ENCODE measurements at places on chromosomes 5 and 9.

- no peak for DNase-seq
Observed at GRCh38 chr5:80931411-80931810, 28.8 kb upstream of the RASGRF2 start.

DNA sequence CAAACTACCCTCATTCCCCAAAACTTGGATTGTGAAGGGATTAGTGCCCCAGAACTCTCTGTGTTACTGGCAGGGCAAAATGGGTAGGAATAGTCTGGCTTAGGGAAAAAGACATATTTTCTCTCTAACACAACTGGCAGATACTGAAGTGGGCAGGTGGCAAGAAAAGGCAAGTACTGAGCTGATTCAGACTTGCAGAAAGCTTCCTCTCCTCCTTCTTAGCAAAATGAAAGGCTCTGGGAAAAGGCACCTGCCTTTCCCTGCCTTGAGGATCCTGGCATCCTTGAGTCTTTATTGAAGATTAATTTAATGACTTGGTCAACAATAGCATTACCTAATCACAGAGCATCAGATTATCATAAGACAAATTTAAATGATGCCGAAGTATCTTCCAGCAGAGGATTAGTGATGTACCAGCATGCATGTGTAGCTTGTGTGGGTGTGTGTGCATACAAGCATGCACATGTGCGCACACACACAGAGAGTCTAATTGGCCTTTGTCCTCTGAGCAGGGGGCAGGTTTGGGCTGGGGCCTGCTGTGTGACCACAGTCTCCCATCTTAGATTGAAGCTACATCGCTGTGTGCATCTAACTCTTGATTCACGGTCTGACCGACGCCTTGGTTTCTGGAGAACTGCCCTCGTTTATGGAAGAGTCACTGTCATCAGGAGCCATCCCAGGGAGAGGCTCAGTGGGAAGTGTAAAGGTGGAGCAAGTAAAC, 294.8 kb downstream of the AOPEP start:
- DNase-seq = no peak

DNA sequence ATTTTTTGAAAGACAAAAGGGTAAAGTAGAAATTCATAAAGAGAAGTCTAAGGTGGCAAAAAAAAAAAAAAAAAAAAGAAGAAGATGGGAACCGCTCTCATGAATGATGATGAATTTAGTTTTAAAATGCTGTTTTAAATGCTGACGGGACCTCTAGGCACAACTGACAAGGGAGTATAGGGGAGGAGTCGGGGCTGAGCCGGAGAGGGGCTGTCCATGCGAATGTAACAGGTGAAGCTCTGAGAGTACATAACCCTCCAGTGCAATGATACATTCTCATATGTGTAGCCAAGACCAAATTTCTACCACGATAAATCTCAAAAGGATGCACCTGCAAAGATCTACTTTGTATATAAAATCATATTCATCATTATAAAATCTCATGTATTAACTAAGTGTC, 71.7 kb downstream of the GLIS3 start:
- DNase-seq = no peak

- DNase-seq = no peak
Observed at GRCh38 chr5:140222416-140222815, 47.4 kb downstream of the CYSTM1 start.

DNA sequence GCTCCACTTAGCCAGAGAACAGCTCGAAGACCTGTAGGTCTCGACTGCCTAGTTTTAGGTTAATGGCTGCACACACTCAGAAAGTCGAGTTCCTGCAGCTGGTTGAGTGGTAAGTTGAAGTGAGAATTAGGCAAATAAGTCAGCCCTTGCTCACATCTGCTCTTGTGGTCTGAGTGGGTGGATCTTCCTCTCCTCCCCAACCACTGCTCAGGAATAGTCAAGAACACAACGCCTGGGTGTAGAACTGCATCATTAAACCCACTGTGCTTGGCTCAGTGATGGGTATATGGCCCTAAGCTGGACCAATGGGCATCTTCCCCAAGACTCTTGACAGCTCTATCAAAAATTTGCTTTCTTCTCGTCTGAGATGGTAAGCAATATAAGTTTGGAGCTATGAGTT, 20.9 kb upstream of the ADAM19 start:
- DNase-seq = peak; percentile 67

DNA sequence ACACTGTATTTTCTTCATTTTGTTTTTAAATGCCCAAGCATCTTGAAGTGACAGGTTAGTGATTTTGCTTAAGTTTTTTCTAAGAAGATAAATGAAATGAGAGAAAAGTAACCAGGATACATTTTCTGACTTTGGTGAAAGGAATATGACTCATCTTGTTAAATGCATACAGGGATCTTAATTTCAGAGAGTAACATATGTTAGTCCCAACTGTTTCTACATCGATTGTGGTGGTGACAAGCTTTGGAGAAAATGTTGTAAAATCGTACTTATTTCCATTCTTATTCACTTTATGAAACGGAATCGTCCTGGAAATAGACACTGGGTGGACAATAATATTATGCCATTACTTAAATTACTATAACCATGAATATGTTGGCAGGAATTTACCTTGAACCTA, 107.5 kb downstream of the KCNN2 start:
- no peak for DNase-seq

DNA sequence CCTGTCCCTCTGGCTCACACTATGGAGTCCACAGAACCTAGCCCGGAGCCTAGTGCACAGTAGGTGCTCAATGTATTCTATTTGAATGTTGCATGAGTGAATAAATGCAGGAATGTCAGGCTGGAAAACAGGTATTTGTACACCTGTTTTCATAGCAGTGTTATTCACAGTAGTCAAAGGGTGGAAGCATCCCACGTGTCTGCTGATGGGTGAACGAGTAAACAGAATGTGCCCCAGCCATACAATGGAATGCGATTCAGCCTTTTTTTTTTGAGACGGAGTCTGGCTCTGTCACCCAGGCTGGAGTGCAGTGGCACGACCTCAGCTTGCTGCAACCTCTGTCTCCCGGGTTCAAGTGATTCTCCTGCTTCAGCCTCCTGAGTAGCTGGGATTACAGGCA, 31.5 kb upstream of the IER5L start:
- DNase-seq = no peak

GRCh38 chr5:160507221-160507721, 85.6 kb downstream of the PTTG1 start:
- peak; percentile 54 for DNase-seq

GRCh38 chr9:74554751-74555419, 57.8 kb downstream of the RORB start:
- no peak for DNase-seq

DNA sequence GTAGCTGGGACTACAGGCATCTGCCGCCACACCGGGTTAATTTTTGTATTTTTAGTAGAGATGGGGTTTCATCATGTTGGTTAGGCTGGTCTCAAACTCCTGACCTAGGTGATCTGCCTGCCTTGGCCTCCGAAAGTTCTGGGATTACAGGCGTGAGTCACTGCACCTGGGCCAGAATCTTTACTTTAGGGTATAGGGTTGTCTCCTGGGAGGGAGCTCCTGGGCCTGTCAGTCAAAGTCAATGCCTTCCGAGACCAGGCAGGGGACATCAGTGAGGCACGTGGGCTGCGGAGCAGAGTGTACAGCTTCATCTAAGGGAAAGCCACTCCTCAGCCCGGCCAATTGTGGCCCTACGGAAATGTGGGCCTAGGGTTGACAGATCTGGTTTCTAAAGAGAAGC, 108.6 kb downstream of the FGF18 start:
- no peak for DNase-seq

DNA sequence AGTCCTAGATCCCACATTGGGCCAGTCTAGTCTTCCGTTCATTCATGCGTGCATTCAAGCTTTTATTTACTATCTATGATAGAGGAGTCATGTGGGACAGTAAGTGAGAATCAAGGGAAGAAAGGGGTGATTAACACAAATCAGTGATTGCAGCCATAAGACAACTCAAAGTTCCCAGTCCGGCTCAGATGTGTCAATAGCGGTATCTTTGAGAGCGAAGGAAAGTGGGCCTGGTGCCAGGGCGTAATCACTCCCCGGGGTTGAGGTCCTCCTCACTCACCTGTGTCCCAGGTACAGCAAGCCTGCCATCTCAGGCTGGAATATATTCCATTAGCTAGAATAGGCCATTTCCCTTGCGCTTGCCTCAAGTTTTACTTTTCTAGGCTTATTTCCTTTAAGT, 196.3 kb downstream of the ATP10B start:
- DNase-seq = no peak

GRCh38 chr5:44294516-44294915, 94.7 kb downstream of the FGF10 start:
- no peak for DNase-seq

All from stimulated activated CD4-positive, alpha-beta T cell treated with anti-CD3 and anti-CD28 coated beads, Interleukin-15, amount 100 ng/mL, for 24 hours (primary cell).